Retina (tissue), 1 donor: ENCODE measurements at places on chromosomes 12 and 14.

DNA sequence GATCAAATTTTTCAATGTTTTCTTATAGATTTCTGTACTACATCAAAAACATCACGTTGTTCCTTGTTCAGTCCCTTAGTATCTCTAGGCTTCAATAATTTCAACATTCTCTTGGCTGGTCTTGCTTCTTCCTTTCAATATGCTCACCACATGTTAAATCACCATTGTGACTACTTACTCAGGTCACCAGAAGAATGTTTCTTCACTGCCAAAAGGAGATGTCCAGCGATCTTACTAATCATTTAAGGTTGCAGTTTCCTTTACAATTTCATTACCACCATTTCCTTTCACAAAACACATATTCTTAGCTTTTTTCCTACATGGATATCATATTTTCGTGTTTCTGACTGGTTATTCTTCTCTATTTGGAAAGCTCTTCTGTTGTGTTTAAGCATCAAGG lies 363.8 kb downstream of the NAV3 start:
- no peak for DNase-seq

DNA sequence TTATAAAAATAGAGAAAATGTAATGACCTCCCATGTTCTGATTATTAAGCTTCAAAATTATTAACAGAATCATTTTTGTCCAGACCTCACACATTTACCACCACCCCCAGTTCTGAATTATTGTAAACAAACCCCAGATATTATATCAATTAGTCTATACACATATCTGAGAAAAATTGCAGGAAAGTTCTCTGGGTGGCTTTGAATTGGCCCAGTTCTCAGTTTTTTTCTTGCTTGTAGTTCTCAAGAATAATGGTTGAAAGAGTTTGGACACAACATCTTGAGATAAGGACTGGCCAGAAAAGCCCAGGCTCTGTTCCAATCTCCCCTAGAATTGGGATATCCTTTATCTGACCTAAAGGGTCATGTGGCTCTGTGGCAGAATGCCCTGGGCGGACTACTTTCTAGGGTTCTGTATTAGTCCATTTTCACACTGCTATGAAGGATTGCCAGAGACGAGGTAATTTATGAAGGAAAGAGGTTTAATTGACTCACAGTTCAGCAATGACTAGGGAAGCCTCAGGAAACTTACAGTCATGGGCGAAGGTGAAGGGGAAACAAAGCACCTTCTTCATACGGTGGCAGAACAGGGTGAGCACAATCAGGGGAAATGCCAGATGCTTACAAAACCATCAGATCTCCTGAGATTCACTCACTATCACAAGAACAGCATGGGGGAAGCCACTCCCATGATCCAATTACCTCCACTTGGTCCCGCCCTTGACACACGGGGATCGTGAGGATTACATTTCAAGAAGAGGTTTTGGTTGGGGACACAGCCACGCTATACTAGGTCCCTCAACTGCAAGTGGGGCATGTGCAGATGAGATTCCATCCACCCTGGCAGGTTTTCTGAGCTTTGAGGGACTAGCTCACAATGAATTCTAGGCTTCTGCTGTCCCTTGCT lies 1504.6 kb upstream of the FLRT2 start:
- DNase-seq: no peak

DNA sequence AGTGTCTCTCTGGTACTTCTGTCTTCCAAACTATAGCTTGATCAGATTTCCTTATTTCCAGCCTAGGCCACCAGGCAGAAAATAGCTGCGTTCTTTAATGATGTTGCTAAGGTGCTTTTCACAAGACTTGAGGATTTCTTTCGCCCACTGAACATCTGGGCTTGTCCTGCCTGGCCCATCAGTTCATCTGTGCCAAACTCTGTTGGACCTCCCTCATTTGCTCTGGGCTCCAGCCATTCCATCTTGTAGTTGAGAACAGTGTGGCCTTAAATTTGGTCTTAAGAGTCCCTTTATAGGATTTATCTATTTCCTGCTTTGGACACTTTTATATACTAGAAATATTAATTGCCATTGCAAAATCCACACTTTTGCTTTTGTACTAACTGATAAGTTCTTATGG lies 109.6 kb downstream of the TTLL5 start:
- DNase-seq: no peak

DNA sequence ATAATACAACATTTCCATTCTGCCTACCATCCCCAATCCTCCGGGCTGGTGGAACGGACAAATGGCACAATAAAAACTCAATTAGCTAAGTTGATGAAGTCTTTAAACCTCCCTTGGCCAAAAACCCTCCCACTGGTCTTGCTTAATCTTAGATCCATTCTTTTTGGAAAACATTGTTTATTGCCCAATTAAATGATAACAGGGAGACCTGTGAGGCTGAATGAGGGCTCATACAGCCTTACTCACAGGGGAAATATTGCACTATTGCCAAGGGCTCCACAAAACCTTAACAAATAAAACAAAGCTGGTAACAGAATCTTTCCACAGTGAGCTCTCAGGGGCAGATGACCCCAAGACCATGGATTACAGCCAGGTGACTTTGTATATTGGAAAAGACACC lies 7.8 kb upstream of the PSMC1 start:
- no peak for DNase-seq

GRCh38 chr12:66724026-66724425 lies 45.1 kb upstream of the GRIP1 start:
- no peak for DNase-seq

DNA sequence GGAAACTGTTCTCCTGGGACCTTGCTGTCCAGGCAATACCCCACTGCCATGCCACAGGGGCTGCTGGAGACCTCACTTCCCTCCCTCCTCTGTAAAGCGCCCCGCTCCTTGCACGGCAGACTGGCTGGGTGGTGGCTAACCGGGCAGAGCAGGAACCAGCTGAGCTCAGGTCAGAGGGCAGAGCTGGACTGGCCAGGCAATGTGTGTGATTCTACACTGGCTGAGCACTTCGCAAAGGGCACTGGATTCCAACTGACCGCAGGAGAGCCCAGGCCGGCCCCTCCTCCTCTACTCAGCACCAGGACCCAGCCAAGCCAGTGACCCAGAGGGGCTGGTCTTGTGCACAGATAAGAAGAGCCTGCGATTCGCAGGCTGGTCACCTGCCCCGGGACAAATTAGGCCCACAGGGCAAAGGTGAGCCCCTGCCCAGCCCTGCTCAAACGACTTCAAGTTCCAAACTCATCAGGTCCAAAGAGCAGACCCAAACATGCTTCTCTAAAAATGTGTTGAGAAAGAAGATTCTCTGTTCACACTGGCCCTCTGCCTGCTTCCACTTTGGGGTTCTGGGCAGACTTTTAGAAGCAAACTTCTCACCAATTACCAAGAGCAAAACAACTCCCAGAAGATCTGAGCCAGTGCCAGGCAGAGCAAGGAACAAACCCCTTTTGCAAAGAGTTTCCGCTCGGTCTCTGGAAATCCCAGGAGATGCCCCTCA lies 54.9 kb upstream of the DIO3 start:
- DNase-seq: no peak

- no peak for DNase-seq
These were observed 5.1 kb downstream of the ADCY4 start for GRCh38 chr14:24329736-24330135.

DNA sequence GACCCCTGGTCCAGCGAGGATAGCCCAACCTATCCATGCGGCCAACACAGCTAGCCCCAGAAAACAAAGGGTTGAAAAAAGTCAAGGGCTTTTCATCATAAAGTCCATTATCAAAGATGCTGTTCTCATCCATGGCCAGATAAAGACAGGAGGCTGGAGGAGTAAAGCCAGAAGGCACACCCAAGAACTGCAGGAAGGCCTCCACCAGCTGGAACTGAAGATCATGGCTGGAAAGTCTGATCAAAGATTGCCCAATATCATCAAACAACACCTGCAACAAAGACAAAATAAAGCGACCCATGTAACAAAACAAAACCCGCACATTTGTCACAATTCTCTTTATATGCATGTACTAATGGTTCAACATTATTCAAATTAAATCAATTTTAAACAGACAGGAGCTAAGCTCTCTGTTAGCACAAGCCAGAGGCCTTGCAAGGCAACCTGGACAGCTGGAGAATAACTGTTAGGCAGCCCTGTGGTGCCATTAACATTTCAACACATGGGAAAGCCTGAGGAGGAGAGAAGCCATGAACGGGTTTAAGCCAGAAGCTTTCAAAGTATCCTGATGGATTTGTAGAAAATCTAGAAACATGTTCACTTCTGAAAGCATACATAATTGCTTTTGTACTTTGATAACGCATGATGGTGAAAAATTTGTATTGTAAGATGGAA lies 34.1 kb downstream of the PSMC1 start:
- DNase-seq: no peak
